ENCODE measurements at places on chromosomes 16 and 17.

DNA sequence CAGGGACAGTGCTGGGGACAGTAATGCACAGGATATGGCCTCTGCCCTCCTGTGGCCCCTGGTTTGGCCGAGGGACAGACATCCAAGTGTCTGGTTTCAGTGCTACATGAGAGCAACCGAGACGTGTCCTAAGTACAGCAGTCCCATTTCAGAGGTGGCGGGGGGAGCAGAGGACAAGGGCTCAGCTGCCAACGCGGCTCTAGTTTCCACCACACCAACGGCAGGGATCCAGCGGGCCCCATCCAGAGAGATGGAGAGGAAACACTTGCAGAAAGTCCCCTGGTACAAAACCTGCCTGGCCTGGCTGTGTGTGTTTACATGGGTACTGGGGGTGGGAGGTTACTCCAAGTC is 125.8 kb upstream of the SMURF2 start:
- no peak for DNase-seq

DNA sequence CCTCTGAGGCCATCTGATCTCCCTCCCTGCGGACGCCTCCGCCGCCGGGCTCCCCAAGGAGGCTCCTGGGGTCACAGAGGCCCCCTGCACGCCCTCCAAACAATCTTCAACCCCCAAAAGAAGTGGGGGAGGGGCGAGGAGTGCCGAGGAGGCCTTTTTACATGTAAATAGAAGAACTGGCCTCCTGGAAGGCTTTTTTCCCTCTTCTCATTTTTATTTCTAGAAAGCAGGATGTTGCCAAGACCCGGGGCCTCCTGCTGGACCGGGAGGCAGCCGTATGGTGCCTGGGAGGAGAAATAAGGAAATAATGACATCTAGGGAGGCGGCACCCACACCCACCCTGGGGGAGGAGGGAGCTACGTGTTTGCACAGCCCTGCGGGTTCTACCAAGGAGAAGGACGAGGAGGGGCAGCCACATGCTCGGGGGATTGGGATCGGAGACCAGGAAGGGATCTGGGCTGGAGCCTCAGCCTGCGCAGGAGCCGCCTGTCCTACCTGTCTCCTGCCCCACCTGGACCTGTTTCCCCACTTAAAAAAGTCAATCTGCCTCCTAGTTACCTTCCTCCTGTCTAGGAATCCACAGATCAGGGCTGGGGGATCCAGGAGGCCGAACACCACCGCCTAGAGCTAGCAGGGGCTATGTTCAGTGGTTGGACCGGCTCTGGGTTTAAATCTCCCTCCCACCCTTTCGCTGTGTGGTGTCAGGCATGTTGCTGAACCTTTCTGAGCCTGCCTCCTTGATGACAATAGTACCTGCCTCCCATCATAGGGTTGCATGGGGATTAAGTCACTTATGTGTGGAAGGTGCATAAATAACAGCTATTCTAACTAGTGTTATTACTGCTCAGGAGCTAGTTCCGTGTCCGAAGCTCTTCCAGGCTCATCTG is 175.7 kb upstream of the GSE1 start:
- no peak for DNase-seq

DNA sequence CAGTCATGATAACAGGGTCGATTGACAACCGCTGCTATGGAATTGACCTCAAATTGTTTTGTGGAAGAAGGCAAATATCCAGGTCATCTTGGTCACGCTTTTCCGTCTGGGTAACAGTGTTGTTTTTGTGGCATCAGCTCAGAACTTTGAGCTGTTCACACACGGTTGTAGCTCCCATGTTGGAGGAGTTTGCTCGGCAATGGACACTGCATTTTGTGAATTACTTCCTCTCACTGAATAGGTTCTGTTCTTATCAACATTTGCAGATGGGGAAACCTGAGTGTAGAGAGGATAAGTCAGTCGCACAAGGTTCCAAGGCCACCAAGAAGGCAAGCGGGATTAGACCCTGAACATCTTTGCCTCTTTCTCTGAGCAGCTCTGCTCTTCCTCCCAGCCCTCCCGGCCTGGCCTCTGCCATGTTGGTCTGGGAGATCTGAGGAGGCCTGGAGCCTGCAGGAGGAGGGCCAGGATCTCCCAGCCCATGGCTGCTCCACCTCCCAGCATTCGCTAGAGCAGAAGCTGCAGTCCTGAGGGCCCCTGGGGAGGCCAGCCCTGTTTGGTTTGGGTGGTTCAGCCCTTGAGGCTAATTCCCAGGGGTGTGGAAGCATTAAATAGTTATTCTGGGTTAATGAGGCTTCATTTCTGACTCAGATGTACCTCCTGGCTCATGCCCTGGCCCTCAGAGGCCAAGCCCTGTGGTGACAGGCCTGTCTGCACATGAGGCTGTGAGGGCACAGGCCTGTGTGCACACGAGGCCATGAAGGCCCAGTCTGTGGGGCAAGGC is 154.1 kb upstream of the PLCG2 start:
- no peak for DNase-seq

- DNase-seq = no peak
Observed at GRCh38 chr17:15965528-15965927, 20.6 kb downstream of the ADORA2B start.

- DNase-seq = no peak
Observed at GRCh38 chr17:20010099-20010863, 1.1 kb downstream of the SPECC1 start.

Measured in activated naive CD4-positive, alpha-beta T cell treated with Interleukin-2 at 50 U/mL for 16 hours (primary cell).